ENCODE measurements at places on chromosomes 3 and 15.

GRCh38 chr3:120459196-120459595 is 8.4 kb upstream of the FSTL1 start:
- no peak for DNase-seq

DNA sequence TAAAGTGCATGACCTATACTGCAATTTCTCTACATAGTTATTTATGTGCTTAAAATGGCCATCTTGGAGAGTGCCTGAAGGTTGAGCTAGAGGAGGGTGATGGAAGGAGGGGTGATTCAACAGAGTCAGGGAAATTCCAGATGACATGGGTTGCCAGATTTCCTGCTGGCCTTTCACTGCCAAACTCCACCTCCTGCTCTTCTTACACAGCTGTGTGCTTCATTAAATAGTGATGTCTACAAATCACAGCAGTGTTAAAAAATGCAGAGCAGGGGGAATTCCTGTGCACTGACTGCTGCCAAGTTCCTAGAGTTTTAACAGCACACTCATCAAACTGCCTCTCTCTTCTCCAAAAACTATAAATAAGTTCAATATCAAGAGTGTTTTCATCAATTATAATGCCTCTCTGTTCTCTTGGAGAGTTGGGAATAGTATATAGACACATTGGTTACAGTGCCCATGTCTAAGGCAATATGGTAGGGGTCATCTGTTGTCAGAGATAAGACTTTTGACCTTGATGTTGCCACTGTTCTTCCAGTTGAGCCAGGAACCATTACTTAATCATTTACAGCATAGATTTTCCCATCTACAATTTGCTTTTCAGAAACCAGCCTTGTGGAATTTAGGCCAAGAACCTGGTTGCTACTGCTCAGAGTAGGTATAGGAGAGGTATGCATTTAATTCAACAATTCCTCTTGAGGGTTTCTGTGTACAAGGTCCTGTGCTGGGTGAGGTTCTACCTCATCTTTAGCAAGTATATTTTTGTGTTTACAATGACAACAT is 79.6 kb downstream of the TP63 start:
- DNase-seq, result no peak

- DNase-seq, result no peak
Observed at GRCh38 chr3:126543457-126544061, 15.2 kb downstream of the C3orf22 start.

DNA sequence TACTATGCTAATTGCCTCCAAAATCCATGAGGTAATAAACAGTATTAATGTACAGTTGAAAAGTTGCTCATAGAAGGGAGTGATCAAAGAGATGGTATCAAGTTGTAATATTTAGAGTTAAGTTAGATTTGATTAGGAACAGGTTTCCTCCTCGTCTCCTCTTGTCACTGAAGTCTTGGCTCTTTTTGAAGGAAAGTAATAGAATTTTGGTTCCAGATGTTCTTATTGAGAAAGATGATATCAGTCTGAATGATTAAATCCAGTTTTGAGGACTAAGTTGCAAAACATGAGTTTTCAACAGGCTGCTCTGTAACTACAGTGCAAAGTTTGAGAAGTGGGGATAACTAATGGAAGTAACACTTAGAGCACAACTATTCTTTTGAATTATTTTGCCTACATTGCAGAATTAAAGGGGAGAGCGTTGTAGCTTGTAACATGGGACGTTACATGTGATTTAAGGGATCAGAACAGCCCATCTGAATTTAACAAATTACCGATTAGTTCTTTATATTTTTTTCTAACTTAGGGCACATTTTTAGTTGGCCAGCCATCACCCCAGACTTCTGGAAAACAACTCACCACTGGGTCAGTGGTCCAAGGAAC is 48.3 kb downstream of the MAP6D1 start:
- no peak for DNase-seq

DNA sequence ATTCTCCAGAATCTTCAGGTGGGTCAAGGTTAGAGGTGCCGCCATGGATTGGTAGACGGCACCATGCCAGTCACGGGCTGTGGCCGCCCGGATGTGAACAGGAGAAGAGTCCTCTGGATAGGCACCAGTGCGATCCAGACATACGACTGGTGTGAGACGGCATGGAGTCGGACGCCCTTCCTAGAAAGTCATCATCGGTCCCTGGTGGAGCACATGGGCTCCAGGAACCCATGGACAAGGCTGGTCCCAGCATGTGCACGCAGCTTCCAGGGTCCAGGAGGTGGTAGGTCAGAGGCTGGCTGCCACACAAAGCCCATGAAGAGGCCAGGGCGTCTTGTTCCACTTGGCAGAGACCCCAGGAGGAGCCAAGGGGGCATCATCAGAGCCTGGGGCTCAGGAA is 276.1 kb upstream of the LRRC3B start:
- no peak for DNase-seq

DNA sequence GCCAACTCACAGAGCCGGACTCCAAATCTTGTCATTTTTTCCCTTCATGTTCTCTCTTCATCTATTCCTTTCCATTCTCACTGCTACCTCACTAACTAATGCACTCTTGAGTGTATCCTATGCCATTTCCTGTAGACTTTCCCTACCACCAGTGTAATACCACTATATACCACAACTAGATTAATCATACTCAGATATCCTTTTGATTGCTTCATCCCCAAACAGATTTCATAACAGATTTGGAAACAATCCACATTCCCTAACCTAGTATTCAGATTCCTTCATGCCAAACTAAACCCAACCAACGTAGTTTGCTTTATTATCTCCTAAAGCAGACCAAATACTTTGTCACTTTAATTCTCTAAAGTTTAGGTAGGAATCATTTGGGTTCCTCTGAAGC is 2.6 kb upstream of the PLOD2 start:
- DNase-seq, result no peak

DNA sequence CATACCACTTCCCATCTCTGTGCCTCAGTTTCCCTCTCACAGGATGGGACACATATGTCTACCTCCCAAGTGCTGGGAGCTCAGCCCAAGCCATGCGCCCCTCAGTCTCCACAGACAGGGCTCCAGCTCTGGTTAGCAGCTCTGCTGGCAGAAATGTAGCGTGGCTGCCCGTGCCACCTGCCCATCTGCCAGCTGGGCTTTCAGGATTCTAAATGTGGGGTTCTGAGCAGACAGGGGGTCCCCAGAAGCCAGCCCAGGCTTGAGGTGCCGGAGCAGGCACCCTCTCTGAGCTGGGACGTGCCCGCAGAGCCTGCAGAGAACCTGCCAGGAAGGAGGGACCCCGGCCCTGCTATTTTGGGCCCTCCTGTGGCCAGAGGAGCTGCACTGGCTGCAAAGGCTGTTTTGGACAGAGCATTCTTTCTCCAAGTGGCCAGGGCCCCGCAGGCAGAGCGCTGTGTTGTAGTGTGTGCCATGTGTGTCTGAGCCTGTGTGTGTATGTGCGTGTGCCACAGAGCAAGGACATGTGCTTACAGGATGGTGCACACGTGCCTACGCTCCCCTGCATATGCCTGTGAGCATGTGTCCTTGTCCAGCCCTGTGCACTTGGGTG is 31.7 kb downstream of the PSTPIP1 start:
- DNase-seq, result no peak

DNA sequence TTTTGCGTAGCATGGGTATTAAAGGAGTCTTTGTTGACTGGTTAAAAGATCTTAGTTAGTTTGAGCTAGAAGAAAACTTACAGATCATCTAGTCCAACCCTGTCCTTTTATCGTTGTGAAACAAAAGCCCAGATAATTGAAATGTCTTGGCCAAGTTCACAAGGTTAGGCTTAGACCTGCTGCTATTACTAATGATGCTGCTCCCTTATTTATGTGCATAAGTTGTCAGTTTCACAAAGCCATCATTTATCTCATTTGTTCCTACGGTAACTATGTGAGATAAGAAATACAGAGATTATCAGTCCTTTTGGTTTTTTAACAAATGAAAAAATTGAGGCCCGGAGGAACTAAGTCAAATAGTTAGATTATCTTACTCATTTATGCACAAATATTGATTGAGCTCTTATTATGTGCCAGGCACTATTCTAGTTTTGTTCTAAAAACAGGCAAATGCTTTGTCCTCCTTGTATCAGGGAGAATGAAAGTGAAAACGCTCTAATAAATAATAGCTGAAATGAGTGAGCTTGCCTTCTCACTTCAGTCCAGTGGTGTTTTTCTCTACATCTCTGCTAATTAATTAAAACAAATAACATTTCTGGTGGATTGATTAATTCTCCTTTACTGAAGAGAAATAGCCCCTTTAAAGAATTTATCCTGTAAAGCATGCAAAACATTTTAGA is 49.1 kb upstream of the TPRG1 start:
- no peak for DNase-seq

- no peak for DNase-seq
Observed at GRCh38 chr15:82805994-82806406, at the start of gene FSD2. Gene FSD2, minus strand, starts transcription at chr15:82806069. Its CDS starts 18,679 bp downstream, at chr15:82787390.

GRCh38 chr15:52568601-52569585 is at the start of gene ARPP19:
Gene ARPP19, minus strand, starts transcription at chr15:52569030. Its CDS starts 138 bp downstream, at chr15:52568892.
- peak; percentile 70 for DNase-seq

GRCh38 chr3:139689708-139690228 is 12.0 kb upstream of the NMNAT3 start:
- DNase-seq, result no peak

- DNase-seq, result no peak
Observed at GRCh38 chr3:30340500-30340899, 265.9 kb upstream of the TGFBR2 start.

DNA sequence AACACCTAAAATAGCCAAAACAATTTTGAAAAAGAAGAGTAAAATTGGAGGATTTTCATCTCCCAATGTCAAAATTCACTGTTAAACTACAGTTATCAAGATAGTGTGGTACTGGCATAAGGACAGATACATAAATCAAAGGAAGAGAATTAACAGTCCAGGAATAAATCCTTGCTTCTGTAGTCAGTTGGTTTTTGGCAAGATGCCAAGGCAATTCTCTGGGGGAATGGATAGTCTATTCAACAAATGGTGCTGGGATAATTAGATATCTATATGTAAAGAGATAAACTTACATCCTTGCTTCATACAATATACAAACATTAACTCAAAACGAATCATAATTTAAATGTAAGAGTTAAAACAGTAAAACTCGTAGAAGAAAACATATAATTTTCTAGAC is 57.9 kb upstream of the SELENOK start:
- DNase-seq, result no peak

DNA sequence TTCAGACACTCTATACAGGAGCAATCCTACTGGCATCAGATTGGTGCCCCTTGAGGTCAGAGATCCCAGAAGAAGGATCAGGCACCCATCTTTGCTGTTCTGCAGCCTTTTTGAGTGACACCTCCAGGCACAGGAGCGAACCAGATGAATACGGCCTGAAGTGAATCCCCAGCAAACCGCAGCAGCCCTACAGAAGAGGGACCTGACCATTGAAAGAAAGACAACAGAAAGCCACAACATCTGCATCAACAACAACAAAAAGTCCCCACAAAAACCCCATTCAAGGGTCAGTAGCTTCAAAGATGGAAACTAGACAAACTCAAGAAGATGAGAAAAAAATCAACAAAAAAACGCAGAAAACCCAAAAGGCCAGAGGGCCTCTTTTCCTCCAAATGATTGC is 130.4 kb downstream of the PPM1L start:
- no peak for DNase-seq

- DNase-seq, result no peak
Observed at GRCh38 chr15:80260551-80260950, 8.5 kb upstream of the CTXND1 start.

- DNase-seq, result no peak
Observed at GRCh38 chr3:182105875-182106274, 394.1 kb downstream of the SOX2 start.

DNA sequence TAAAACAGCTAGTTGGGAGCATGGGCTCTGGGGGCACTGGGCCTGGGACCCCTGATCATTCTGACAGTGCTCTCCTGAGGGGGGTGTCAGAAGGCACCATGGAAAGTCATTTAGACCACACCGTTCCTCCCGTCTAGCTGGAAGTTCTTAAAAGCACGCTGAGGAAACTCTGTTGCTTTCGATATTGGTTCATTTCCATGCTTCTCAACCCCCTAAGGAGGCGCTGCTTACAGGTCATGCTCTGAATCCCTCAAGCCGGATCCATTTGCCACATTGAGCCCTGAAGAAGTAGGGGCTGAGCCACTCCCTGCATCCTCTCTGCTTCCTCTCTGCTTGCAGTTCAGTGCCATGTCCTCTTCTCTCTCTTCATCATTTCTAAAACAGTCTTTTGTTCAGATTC is 187.2 kb downstream of the CACNA2D3 start:
- no peak for DNase-seq

- no peak for DNase-seq
Observed at GRCh38 chr3:44240061-44240460, 1.6 kb upstream of the TOPAZ1 start.

DNA sequence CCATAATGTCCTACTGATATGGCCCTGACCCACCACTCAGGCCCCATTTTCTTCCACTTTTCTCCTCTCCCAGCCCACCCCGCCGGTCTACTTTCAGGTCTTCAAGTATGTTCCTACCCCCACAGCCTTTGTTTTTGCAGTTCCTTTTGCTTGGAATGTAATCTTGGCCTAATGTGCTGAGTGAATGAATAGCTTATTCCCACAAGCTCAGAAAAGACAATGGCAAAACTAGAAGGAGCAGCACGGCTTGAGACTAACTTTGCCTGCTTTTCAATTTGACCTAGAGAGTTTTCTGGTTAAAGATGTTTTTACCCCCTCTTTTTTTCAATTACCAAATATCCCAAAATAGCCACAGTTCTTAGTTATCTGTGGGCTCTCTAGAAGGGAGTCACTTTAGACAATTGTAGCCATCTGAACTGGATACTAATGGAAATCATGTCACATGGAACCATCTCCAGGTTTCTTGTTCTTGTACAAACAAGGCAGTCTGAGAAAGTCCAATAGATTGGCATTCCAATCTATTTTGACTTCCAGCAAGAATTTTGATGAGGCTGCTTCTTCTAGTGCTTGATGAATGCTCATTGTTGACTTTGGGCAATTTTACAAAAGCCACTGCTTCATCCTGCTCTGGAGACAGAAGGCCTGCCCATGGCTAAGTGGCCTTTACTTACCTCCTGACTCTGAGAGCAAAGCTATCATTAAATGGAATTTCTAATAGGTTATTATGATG is 16.3 kb upstream of the LMCD1 start:
- DNase-seq, result no peak

- no peak for DNase-seq
Observed at GRCh38 chr3:122067214-122067550, 12.0 kb downstream of the CD86 start.

DNA sequence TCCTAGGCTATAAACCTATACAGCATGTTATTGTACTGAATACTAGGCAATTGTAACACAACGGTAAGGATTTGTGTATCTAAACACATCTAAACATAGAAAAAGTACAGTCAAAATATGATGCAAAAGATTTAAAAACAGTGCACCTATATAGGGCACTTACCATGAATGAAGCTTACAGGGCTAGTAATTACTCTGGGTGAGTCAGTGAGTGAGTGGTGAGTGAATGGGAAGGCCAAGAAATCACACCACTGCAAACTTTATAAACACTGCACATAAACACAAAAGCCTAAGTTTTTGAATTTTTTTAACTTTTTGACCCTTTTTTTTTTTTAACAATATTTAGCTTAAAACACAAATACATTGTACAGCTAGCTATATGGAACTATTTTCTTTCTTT is 204.7 kb upstream of the CTNNB1 start:
- no peak for DNase-seq

GRCh38 chr3:116444115-116444747 is 1.1 kb downstream of the LSAMP start:
- DNase-seq, result no peak

GRCh38 chr3:168002786-168003368 is 92.8 kb downstream of the GOLIM4 start:
- no peak for DNase-seq

- no peak for DNase-seq
Observed at GRCh38 chr15:29853211-29853987, 31.1 kb upstream of the TJP1 start.

- no peak for DNase-seq
Observed at GRCh38 chr15:56752986-56753385, 19.7 kb upstream of the ZNF280D start.

All from stimulated activated CD4-positive, alpha-beta T cell treated with anti-CD3 and anti-CD28 coated beads, Interleukin-12 subunit alpha, Interleukin-12 subunit beta, amount 100 ng/mL, for 4 hours (primary cell).